ENCODE measurements at places on chromosomes 13 and 19.

GRCh38 chr13:77359171-77359570 lies 32.3 kb upstream of the MYCBP2 start:
- DNase-seq, result no peak

DNA sequence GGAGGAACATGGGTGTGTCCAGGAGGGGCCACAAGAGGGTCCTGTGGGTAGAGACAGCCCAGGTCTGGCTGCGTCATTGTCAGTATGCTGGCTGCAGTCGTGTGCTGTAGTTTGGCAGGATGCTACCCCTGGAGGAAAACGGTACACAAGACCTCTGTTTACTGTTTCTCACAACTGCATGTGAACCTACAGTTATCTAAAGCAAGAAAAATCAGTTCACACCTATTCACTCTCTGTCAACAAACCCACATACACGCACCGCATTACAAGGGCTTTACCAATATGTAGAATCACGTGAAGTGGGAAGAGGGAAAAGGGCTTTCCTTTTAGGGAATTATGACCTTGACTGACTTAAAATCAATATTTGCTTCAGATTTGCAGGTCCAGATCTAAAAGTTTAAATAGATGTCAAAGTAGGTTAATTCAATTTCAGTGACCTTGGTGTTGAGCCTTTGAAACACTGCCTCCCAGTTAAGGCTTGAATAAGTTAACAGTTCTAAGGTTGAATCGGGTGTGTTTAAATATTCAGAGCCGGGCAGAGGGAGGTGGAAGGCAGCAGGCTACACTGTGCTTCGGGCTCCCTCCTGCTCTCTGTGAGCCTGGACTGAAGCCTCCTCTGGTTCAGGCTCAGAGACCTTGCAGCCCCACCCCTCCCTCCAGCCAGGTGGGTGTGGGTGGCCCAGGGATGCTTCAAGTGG lies 17.2 kb upstream of the MCF2L start:
- DNase-seq, result no peak

GRCh38 chr13:75635828-75636435 lies at the start of gene LMO7:
LMO7 (plus strand) TSS chr13:75636330; CDS start chr13:75636658, 328 bp downstream.
- peak; percentile 92 for DNase-seq

DNA sequence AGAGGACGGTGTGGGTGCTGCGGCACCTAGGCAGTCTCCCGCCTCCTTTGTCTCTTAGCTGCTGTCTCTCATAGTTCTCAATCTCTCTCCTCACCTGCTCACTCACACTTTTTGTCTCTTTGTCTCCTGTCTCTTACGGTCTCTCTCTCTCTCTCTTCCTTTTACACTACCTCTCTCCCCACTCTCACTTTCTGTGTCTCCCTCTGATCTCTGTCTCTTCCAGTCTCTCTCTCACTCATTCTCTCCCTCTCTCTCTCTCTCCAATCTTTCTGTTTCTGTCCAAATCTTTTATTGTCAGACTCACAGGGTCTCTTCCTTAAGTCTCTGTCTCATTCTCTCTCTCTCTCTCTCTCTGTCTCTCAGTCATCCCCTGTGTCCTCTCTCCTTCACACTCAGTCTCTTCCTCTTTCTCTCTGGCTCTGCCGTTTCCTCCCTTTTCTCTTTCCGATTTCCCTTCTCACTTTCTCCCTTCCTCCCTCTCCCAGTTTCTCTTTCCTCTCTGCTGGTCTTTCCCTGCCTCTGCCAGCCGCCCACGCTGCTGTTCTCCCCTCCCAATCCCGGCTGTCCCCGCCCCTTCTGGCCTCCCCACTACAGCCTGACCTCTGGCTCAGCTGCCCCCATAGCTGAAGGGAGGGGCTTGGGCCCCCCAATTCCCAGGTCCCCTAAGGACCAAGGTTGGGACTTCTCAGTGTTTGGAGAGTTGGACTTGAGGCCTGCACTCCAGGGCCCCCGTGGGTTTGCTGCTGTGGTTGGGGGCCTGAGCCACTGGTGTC lies at the start of gene PLEKHA4:
TSS of gene PLEKHA4 (minus strand) at position 504 of the 773 bp plus-strand sequence. CDS start 997 bp downstream, outside the sequence.
- no peak for DNase-seq

GRCh38 chr13:111629926-111630325 lies 309.5 kb downstream of the TEX29 start:
- DNase-seq, result no peak

GRCh38 chr19:27993619-27994570 lies 1219.1 kb downstream of the UQCRFS1 start:
- no peak for DNase-seq

DNA sequence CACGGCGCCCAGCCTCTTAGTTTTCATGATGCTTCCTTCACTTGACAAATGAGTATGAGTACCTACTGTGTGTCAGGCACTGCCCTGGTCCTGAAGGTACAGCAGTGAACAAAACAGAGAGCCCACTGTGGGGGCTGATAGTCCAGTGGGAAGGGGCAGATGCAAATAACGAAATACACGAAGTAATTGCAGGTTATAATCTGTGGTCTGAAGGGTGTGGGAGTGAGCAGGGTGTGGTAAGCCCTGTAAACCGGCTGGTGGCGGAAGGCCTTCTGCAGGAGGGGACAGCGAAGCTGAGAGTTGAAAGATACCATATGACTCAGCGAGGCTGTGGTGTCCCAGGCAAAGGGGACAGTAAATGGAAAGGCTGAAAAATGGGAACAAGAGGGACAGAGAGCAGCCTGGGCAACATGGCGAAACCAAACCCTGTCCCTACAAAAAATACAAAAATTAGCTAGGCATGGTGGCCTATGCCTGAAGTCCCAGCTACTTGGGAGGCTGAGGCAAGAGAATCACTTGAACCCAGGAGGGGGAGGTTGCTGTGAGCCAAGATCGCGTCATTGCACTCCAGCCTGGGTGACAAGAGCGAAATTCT lies 60.5 kb downstream of the MAP4K1 start:
- DNase-seq, result peak; percentile 34

DNA sequence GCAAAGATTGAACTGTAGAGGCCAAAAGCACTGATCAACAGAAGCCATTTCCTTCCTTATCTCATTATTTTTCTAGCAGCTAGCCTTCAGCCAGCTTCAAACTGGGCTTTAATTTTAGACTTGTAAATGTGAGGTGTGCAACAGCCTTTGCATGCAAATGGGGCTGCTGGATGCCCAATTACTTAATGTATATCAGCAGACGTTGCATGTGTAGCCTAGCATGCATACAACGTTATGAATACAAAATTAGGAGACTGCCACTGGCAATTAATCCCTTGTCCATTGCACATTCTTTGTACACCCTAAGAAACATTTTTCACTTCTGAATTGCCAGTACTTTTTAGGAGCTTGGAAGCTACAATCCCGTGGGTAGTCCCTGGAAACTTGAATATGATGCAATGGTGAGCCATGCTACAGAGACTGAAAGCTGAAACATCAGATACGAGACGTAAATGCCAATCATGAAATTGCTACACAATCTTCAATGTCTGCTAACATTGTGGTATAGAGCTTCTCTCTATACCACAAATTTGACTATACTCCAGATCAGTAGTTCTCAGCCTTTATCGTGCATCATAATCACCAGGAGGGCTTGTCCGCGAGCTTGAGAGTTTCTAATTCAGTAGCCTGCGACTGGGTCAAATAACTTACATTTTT lies 20.2 kb downstream of the EPSTI1 start:
- DNase-seq, result no peak

DNA sequence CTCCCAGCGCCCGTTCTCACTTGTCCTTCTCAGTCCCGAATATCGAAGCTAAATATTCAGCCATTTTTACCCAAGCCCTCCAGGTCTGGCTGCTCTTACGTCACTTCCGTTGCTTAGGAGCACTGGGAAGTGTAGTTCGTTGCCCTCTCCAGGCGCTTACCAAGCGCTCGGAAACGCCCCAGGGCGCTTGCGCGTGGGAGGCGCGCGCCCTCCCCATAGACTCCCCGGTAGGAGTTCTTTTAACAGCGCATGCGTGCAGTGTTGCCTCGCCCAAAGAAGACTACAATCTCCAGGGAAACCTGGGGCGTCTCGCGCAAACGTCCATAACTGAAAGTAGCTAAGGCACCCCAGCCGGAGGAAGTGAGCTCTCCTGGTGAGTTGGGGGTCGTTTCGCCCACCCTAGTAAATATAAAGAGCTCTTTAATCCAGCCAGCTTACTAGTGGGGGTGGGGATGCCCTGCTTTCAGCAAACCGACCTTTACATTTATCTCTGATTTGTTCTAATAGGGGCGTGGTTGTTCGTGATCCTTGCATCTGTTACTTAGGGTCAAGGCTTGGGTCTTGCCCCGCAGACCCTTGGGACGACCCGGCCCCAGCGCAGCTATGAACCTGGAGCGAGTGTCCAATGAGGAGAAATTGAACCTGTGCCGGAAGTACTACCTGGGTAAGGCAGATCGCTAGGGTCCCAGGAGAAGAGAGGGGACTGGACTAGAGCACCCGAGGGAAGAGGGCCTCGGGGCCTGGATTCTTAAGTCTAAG lies at the start of the genes PSENEN and U2AF1L4:
TSS of gene PSENEN (plus strand) at position 324 of the 759 bp plus-strand sequence. CDS start at position 604, 280 bp downstream.
TSS of gene U2AF1L4 (minus strand) at position 91 of the 759 bp plus-strand sequence. CDS start at position 64, 27 bp downstream.
- DNase-seq, result peak; percentile 98

DNA sequence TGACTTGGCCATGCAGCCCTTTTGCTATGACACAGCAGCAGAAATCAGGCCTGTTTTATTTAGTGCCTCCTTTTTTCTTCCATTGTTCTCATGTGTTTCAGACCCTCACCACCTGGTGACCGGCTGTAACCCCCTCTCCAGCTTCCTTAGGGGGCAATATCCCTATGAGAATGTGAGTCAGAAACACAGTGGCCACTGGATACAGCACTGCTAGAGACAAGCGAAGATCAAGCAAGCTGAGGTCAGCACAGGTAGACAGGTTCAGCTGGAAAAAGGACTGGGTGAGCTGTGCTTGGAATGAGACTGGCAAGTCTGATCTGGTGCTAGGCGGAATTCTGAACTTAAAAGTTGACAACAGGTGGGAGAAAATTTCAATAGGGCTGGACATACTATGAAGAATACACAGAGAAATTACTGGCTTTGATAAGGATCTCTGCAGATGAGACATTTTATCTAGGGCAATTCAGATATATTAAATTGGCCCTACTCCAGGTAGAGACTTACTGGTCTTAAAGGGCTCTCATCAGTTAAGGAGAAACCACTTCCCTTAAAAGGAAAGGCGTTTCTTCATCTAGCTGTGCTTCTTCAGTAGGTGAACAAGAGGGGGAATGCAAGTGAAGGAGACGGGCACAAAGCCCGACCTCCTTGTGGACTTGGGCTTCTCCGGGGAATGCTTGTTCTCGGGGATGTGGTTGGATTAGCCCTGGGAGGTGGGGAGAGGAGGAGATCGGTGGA lies 83.3 kb downstream of the ERCC5 start:
- DNase-seq, result no peak

GRCh38 chr13:111965466-111966214 lies 101.3 kb upstream of the SOX1 start:
- DNase-seq, result no peak

GRCh38 chr19:3743486-3743885 lies 18.0 kb downstream of the APBA3 start:
- no peak for DNase-seq
